ENCODE measurements at places on chromosomes 1 and 21. TPM values are rescaled to one million over a fixed set of nuclear protein-coding genes. Genes with fewer than 3 reads are reported as not detected.

- H3K27ac ChIP-seq, result peak overlapping the region; percentile 63
- H3K27me3 ChIP-seq, result no peaks in the 10 kb centered on the region
- peaks cover 66% of the 10 kb centered on the region for H3K36me3 ChIP-seq
- peaks cover 54% of the 10 kb centered on the region for H3K4me1 ChIP-seq
Measured at GRCh38 chr1:113901191-113901590, 3.4 kb downstream of the AP4B1 start.

- no peak overlapping the region for H3K4me3 ChIP-seq
- H3K27ac ChIP-seq, result no peak overlapping the region
- H3K27me3 ChIP-seq, result peaks cover 1% of the 10 kb centered on the region
- no peaks in the 10 kb centered on the region for H3K36me3 ChIP-seq
- no peak for DNase-seq
- H3K4me1 ChIP-seq, result no peaks in the 10 kb centered on the region
Measured at GRCh38 chr1:221289103-221289502, 409.9 kb downstream of the HLX start.

Gene PKP1
- total RNA-seq, result not detected

DNA sequence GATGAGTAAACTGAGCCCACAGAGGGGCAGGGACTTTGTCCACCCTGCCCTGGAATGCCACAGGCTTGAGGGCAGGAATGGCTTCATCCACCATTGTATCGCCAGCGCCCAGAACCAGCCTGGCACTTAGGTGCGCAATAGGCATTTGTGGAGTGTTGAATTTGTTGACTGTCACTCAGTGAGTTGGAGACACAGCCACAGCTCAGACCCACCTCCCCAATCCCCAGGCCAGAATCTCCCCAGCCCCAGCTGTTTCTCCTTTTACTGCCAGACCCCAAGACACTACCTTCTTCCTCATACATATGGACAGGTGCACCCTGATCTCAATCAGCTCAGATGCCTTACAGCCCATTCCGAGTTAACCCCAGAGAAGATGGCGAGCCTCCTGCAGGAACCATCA is 674.5 kb downstream of the MATN1 start:
- H3K27ac ChIP-seq, result no peak overlapping the region
- H3K4me1 ChIP-seq, result peaks cover 2% of the 10 kb centered on the region
- H3K27me3 ChIP-seq, result peaks cover 16% of the 10 kb centered on the region
- no peaks in the 10 kb centered on the region for H3K36me3 ChIP-seq

DNA sequence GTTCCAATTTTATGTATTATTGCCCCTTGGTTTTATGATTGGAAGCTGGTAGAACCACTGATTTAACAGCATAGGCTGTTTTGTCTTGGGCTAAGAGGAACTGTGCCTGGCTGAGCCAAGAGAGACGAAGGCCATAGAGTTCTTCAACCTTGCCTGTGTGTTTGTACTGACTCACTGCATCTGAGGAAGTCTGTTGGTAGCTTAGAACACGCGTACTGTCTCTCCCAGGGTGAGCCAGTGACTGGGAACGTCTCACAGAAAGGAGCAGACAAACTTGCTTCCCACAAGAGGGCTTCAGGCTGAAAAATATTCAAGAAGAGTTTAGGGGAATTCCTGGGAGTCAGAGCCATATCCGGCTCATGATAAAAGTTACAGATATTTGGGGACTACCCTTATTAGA is 14.9 kb downstream of the TMEM51 start:
- no peaks in the 10 kb centered on the region for H3K36me3 ChIP-seq
- DNase-seq, result no peak
- H3K27ac ChIP-seq, result no peak overlapping the region
- peaks cover 13% of the 10 kb centered on the region for H3K27me3 ChIP-seq

GRCh38 chr1:111654839-111655238 is 35.2 kb downstream of the RAP1A start:
- peaks cover 62% of the 10 kb centered on the region for H3K4me1 ChIP-seq
- H3K36me3 ChIP-seq, result peaks cover 33% of the 10 kb centered on the region
- peak; percentile 26 for DNase-seq
- no peaks in the 10 kb centered on the region for H3K27me3 ChIP-seq
- no peak overlapping the region for H3K4me3 ChIP-seq
- peak overlapping the region; percentile 51 for H3K27ac ChIP-seq

GRCh38 chr1:175200678-175201521 is 8.3 kb upstream of the KIAA0040 start:
- no peak for DNase-seq
- H3K4me3 ChIP-seq, result no peak overlapping the region
- H3K36me3 ChIP-seq, result no peaks in the 10 kb centered on the region
- peaks cover 7% of the 10 kb centered on the region for H3K4me1 ChIP-seq

DNA sequence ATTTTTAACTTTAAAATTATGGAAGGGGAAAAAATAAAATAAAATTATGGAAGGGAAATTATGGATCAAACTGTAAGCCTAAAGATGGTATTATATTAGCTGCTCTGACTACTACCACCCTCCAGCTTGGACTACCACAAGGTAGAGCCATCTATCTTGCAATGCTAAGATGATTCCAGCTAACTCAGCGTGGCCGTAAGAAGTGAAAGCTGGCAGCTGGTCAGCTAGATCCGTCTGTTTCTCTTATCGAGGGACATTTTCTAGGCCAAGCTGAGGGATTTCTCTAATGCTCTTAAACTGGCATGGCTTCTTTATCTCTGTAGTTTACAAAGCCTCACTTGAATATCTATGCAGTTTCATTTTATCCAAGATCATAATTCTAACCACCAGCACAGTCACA is 31.5 kb downstream of the LYST start:
- no peak overlapping the region for H3K4me3 ChIP-seq
- no peak for DNase-seq
- no peaks in the 10 kb centered on the region for H3K27me3 ChIP-seq
- H3K36me3 ChIP-seq, result peaks cover 15% of the 10 kb centered on the region

Gene LENEP
- not detected for total RNA-seq

DNA sequence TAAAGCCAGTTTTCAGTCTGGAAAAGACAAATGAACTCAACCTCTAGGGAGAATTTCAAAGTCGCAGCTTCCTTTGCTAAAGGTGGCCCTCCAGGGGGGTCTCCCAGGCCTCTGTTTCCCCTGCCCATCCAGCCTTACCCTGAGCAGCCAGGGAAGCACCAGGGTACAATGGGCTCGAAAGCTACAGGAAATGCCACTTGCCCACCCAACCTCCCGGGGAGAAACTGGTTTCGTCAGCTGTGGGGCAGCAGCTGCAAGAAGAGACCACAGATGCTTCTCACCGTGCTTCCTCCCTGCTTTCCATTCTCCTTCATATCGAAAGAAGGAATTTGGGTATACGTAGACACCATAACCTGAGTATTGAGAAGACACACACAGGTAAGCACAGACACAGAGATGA is 1.7 kb downstream of the MORN1 start:
- H3K27ac ChIP-seq, result no peak overlapping the region
- H3K36me3 ChIP-seq, result peaks cover 17% of the 10 kb centered on the region
- H3K4me3 ChIP-seq, result peak overlapping the region; percentile 77
- no peak for DNase-seq
- H3K4me1 ChIP-seq, result peaks cover 32% of the 10 kb centered on the region

DNA sequence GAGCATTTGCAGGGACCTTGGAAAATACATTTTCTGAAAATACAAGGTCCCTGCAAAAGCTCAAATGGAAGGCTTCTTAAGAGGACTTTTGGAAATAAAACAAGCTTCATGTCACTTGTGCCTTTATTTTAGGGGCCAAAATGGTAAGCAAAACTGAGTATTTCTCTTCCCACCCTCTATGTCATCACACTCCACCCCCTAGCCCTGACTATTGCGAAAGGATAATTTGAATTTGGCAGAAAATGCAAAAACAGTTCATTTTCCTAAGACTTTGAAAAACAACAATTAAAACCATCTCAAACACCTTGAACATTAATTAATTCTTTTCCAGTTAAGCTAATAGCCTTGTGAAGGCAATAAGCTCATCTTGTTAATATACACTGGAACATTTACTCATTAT is 201.7 kb downstream of the TM2D1 start:
- no peaks in the 10 kb centered on the region for H3K36me3 ChIP-seq
- no peak overlapping the region for H3K4me3 ChIP-seq
- H3K27ac ChIP-seq, result no peak overlapping the region
- no peaks in the 10 kb centered on the region for H3K4me1 ChIP-seq
- DNase-seq, result no peak

DNA sequence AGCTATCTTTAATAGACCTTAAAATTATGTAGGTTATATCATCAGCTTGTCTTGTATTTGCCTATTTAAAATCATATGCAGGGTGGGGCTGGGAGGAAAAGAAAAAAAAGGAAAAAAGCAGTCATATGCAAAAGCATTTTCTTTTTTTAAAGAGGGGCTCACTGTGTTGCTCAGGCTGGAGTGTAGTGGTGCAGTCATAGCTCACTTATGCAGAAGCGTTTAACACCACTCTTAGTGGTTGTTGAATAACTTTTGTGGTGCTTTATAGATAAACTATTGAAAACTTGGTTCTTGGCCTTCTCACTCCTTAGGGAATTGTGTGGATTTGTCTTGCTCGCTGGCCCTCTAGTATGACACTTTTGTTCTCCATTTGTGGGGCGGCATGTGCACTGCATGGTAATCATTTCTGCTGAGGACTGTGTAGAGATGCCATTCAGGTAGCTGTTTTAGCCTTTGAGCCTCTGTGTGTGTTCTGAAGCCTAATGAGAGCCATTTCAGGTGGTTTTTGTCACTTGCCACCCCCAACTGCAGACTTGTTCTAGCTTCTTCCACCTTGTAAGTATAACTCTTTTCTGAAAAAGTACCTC is 77.8 kb downstream of the KIF1B start:
- DNase-seq, result no peak
- H3K4me3 ChIP-seq, result no peak overlapping the region
- no peak overlapping the region for H3K27ac ChIP-seq
- no peaks in the 10 kb centered on the region for H3K27me3 ChIP-seq
- peaks cover 6% of the 10 kb centered on the region for H3K36me3 ChIP-seq

Data from activated CD8-positive, alpha-beta T cell treated with anti-CD3 and anti-CD28 coated beads for 36 hours (primary cell).